ENCODE measurements at places on chromosomes 13 and 19.

DNA sequence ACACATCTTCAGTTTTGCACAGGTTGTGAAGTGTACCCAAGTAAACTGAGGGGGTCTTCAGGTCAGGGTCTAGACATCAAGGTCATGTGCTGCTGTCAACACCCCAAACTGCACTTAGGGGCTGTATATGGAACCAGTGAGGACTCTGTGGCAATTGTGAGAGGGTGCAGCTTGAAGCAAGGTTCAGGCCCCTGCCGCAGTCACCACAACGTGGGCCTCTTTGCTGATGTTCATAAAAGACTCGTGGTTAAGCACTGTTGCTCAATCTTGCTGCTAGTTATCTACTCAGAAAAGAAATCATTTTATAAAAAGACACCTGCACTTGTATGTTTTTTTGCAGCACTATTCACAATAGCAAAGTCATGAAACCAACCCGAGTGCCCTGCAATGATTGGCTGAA is 907.4 kb downstream of the UQCRFS1 start:
- no peak overlapping the region for H3K4me3 ChIP-seq
- H3K36me3 ChIP-seq = no peaks in the 10 kb centered on the region
- H3K27ac ChIP-seq = no peak overlapping the region
- no peaks in the 10 kb centered on the region for H3K27me3 ChIP-seq
- no peaks in the 10 kb centered on the region for H3K4me1 ChIP-seq

- H3K4me3 ChIP-seq = peak overlapping the region; percentile 24
- H3K27me3 ChIP-seq = no peaks in the 10 kb centered on the region
- peaks cover 17% of the 10 kb centered on the region for H3K36me3 ChIP-seq
- DNase-seq = no peak
Observed at GRCh38 chr13:98548230-98548629, 28.7 kb downstream of the STK24 start.

DNA sequence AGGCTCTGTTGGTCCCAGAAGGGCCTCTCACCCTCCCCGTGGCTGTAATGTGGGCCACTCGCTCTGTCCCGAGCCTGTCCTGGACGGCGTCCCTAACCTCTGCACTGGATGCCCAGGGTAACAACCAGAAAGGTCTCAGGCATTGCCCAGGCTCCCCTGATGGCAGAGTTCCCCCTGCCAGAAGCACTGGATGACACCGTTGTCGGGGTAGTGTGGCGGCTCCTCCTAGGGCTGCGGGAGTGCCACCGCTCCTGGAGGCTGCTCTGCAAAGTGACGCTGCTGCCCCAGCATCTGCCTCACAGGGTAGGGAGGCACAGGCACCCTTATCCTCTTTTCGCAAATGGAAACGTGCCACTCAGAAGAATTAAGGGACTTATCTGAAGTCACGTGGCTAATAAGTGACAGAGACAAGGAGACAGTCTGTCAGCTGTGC is 32.0 kb downstream of the MPHOSPH8 start:
- peaks cover 97% of the 10 kb centered on the region for H3K36me3 ChIP-seq
- peaks cover 9% of the 10 kb centered on the region for H3K4me1 ChIP-seq
- no peak for DNase-seq
- H3K4me3 ChIP-seq = no peak overlapping the region
- H3K27ac ChIP-seq = peak overlapping the region; percentile 56
- H3K27me3 ChIP-seq = no peaks in the 10 kb centered on the region

- no peak overlapping the region for H3K4me3 ChIP-seq
- H3K27me3 ChIP-seq = no peaks in the 10 kb centered on the region
- peaks cover 13% of the 10 kb centered on the region for H3K36me3 ChIP-seq
- no peak overlapping the region for H3K27ac ChIP-seq
- H3K4me1 ChIP-seq = no peaks in the 10 kb centered on the region
Observed at GRCh38 chr19:11982526-11982925, 17.7 kb downstream of the ZNF763 start.

GRCh38 chr13:97621025-97621424 is 187.1 kb downstream of the RAP2A start:
- H3K27me3 ChIP-seq = peaks cover 5% of the 10 kb centered on the region
- no peak for DNase-seq
- H3K4me3 ChIP-seq = no peak overlapping the region

GRCh38 chr19:56066152-56067023 is 54.7 kb downstream of the ZNF787 start:
- peak overlapping the region; percentile 29 for H3K27ac ChIP-seq
- DNase-seq = peak; percentile 73
- peaks cover 31% of the 10 kb centered on the region for H3K27me3 ChIP-seq
- peaks cover 2% of the 10 kb centered on the region for H3K36me3 ChIP-seq

DNA sequence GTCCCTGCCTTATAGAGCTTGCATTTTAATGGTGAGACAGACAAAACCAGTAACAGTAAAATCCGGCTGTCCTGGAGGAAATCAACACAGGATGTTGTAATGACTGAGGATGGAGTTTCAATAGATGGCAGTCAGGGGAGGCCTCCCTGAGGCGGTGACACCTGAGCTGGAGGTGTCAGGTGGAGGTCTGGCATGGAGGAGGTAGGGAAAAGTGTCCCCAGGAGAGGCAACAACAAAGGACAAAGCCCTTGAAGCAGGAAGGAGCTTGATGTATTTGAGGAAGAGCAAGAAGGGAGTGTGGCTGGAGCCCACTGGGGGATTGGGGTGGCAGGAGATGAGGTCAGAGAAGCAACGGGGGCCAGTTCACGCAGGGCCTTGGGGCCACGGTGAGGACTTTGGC is 7.8 kb downstream of the GRIN2D start:
- H3K4me1 ChIP-seq = peaks cover 29% of the 10 kb centered on the region
- H3K27me3 ChIP-seq = peaks cover 15% of the 10 kb centered on the region
- H3K36me3 ChIP-seq = no peaks in the 10 kb centered on the region
- peak overlapping the region; percentile 54 for H3K27ac ChIP-seq
- no peak overlapping the region for H3K4me3 ChIP-seq

DNA sequence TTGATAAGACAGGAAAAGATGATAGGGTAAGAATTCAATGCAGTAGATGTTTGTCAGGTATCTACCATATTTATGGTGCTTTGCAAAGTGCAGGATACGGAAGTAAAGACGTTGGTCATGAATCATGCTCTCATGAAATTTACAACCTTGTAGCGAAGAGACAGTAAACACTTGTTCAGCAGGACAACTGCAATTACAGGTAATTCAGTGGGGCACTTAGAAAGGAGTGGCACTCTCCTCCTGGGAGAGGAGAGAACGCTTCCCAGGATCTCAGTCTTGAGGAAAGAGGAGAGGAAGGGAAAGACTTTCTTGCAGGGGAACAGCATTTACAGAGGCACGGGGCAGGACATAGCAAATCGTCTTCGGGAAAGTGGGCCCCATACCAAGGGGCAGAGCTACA is 46.4 kb downstream of the SOX1 start:
- DNase-seq = no peak
- no peaks in the 10 kb centered on the region for H3K4me1 ChIP-seq
- H3K27ac ChIP-seq = no peak overlapping the region
- no peaks in the 10 kb centered on the region for H3K36me3 ChIP-seq

DNA sequence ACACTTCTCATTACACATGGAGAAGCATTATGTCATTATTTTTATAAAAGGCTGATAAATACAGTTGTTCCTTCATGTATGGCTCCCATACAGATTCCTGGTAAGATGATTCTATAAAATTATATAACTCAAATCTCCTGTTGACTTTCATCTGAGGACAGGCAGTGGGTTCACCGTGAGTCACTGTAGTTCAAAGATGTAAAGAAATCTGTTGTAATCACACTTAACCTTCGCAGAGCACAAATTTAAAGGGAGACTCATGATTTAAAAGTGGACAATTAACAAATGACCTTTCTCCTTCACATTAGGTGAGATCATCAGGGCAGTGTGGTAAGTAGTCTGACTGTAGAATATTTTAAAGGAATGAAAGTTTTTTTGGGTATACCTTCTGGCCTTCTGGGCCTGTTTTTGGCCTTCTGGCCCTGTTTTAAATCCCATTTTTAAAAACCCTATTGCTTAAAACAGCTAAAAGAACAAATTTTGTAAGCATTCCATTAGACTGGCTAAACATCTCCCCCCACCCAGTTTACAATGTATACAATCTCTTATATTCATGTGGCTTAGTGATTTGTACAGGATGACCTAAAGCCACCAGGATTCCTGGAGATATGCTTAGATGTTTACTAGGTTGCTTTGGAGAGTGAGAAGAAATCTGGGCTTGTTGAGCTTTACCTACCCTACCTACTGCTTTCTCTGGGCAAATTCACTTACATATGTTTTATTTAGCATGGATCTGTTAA is 171.2 kb downstream of the ITGBL1 start:
- H3K4me1 ChIP-seq = peaks cover 13% of the 10 kb centered on the region
- DNase-seq = no peak
- peak overlapping the region; percentile 79 for H3K4me3 ChIP-seq
- H3K27me3 ChIP-seq = no peaks in the 10 kb centered on the region

DNA sequence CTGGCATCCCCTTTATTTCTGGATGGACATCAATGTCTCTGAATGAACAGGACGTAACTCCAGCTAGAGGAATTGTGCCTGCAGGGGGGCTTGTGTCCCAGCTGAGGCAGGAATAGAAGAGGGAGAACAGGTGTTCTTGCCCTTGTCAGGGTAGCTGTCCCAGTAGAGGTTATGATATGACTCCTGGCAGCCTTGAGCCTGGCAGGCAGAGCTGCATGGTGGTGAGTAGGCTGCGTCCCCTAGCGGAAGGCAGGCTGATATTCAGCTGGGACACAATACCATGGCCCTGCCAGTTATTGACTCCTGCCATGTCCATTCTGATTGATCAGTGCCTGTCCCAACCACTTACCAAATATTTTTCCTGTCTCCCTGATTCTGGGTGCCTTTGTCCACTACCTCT is 197.2 kb downstream of the RAP2A start:
- H3K4me3 ChIP-seq = no peak overlapping the region
- no peak for DNase-seq
- peaks cover 6% of the 10 kb centered on the region for H3K27me3 ChIP-seq

DNA sequence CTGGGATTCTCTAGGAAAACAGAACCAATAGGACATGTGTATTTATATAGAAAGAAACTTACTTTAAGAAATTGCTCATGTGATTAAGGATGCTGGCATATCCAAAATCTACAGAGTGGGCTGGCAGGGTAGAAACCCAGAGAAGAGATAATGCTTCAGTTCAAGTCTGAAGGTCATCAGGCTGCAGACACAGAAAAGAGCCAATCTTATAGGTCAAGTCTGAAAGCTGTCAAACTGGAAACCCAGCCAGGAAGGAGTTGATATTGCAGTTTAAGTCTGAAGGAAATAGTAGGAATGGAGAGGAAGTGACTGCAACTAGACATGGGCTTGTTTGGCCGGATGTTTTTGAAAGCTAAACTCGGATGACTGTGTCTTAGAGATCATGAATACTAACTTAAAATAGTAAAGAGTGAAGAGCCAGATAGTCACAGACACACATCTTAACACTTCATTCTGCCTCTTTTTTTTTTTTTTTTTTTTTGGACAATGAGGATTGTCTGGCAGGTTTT is 125.3 kb upstream of the GPC6 start:
- no peak overlapping the region for H3K4me3 ChIP-seq
- H3K27me3 ChIP-seq = no peaks in the 10 kb centered on the region
- DNase-seq = no peak
- no peaks in the 10 kb centered on the region for H3K36me3 ChIP-seq
- no peak overlapping the region for H3K27ac ChIP-seq
- no peaks in the 10 kb centered on the region for H3K4me1 ChIP-seq

GRCh38 chr13:42064966-42065365 is 16.5 kb downstream of the DGKH start:
- no peaks in the 10 kb centered on the region for H3K4me1 ChIP-seq
- H3K27ac ChIP-seq = no peak overlapping the region
- H3K36me3 ChIP-seq = peaks cover 7% of the 10 kb centered on the region
- no peak for DNase-seq

GRCh38 chr19:3855320-3855719 is 13.5 kb downstream of the ZFR2 start:
- no peak overlapping the region for H3K4me3 ChIP-seq
- H3K4me1 ChIP-seq = no peaks in the 10 kb centered on the region
- no peak overlapping the region for H3K27ac ChIP-seq
- H3K36me3 ChIP-seq = peaks cover 4% of the 10 kb centered on the region
- no peaks in the 10 kb centered on the region for H3K27me3 ChIP-seq

- no peak overlapping the region for H3K4me3 ChIP-seq
- no peak for DNase-seq
- H3K36me3 ChIP-seq = peaks cover 3% of the 10 kb centered on the region
- H3K4me1 ChIP-seq = peaks cover 5% of the 10 kb centered on the region
- H3K27ac ChIP-seq = no peak overlapping the region
Observed at GRCh38 chr19:19911150-19911549, 10.4 kb downstream of the ZNF93 start.

DNA sequence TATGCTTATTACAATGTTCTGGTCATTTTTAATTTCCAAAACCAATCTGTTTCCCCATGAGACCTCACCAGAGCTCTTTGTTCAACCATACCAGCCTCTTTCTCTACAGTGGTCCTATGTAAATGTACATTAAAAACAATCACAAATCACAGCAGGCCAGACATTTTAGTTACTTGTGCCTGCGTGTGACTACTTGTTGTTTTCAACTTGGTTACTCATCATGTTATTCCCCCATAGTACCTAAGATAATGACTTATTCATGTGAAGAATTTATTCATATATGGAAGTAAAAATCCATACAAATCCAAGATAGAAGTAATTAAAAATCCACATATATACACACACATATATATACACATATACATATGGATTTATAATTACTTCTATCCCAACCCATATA is 379.6 kb downstream of the SLITRK6 start:
- no peaks in the 10 kb centered on the region for H3K36me3 ChIP-seq
- no peak for DNase-seq
- no peak overlapping the region for H3K27ac ChIP-seq
- H3K27me3 ChIP-seq = no peaks in the 10 kb centered on the region
- H3K4me3 ChIP-seq = no peak overlapping the region

GRCh38 chr13:28248080-28248479 is 109.7 kb downstream of the PAN3 start:
- no peak overlapping the region for H3K4me3 ChIP-seq
- H3K4me1 ChIP-seq = peaks cover 19% of the 10 kb centered on the region
- peaks cover 15% of the 10 kb centered on the region for H3K36me3 ChIP-seq
- H3K27ac ChIP-seq = peak overlapping the region; percentile 46
- H3K27me3 ChIP-seq = no peaks in the 10 kb centered on the region
